ENCODE measurements at places on chromosomes 11 and 22.

GRCh38 chr11:34458525-34458924 is 19.8 kb downstream of the CAT start:
- DNase-seq, result no peak

DNA sequence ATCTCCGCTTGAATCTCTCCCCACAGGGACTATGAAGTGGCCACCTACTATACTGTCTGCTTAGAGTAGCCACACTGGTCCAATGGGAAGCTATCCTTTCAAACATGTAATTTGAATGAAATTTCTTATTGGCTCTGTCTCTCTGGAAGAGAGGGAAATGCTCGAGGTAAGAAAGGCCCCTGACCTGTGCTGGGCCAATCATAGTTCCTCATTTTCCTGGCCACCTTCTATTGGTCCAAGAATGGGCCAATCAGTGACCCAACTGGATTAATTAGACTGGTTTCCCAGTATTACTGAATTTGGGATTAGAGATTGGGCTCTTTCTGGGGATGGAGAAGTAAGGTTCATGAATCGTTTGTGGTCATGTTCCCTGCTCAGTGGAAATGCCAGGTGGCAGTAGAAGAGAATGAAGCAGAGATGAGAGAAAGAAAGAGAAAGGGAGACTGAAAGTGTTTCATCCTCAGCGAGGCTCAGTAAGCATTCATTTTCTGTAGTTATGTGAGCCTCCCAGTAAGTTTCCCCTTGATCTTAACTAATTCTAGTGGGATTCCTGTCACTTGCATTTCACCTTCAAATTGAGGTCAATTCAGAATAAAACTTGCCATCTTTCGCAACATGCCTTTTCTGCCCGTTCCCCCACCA is 8.4 kb upstream of the MMP20 start:
- DNase-seq, result no peak

DNA sequence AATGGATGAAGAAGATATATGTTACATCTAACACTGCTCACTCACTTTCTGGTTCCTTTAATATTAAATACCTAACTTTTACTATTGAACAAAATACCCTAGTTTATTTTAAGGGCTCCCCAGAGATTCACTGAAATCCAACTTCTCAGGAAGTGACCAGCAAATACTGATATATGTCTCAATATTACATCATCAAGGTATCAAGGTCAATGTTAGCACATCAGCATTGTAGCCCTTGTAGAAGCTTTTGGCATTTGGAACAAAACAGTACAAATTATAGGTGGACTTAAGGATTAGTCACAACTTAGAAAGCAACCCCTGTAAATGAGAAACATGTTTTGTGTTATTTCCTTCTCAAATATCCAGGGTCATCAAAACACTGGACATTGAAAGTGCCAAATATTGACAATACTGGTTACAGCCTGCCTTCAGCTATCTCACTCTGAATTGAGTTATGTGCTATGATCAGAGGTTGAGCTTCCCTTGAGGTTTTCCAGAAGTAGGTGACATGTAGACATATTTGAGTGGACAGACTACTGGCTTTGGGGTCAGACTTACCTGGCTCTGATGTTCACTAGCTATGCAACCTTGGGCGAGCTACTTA is 1.9 kb upstream of the ATL3 start:
- DNase-seq, result no peak

DNA sequence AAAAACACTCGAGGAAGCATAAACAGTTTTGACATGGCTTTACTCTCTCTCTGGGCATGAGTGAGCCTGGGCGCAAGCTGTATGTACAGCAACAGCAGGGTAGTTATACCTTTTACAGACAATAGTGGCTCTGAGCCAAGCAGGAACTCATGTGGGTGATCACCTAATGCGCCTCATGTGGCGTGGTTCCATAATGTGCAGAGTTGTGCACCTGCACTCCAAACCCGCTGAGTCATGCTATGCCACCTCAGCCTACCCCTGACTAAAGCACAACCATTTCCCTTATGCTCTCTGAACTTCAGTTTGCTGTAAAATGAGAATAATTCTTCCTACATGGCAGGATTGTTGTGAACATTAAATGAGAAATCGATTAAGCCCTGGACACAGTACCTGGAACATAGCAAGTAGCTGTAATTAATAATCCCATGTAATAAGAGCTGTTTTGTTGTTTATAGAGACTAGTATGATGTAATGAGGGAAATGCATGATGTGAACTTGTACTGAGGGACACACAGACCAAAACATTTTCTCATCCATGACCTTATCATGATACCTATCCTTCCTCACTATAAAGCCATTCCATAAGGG is 71.6 kb downstream of the CCDC34 start:
- no peak for DNase-seq

DNA sequence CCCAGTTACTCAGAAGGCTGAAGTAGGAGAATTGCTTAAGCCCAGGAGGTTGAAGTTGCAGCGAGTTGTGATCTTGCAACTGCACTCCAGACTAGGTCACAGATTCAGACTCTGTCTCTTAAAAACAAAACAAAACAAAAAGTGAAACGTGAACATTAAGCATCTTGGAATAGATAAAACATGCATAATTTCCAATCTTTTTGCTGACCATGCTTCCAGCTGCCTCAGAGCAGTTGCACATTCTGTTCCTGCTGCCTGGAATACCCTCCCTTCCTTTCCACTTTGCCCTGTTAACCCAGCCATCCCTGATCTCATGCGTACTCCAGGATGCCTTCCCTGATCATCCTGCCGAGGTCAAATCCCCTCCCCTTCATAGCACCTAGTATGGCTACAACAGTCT is 718 bp upstream of the CCDC88B start:
- DNase-seq, result no peak

- no peak for DNase-seq
Observed at GRCh38 chr11:134863294-134863693, 451.3 kb upstream of the B3GAT1 start.

DNA sequence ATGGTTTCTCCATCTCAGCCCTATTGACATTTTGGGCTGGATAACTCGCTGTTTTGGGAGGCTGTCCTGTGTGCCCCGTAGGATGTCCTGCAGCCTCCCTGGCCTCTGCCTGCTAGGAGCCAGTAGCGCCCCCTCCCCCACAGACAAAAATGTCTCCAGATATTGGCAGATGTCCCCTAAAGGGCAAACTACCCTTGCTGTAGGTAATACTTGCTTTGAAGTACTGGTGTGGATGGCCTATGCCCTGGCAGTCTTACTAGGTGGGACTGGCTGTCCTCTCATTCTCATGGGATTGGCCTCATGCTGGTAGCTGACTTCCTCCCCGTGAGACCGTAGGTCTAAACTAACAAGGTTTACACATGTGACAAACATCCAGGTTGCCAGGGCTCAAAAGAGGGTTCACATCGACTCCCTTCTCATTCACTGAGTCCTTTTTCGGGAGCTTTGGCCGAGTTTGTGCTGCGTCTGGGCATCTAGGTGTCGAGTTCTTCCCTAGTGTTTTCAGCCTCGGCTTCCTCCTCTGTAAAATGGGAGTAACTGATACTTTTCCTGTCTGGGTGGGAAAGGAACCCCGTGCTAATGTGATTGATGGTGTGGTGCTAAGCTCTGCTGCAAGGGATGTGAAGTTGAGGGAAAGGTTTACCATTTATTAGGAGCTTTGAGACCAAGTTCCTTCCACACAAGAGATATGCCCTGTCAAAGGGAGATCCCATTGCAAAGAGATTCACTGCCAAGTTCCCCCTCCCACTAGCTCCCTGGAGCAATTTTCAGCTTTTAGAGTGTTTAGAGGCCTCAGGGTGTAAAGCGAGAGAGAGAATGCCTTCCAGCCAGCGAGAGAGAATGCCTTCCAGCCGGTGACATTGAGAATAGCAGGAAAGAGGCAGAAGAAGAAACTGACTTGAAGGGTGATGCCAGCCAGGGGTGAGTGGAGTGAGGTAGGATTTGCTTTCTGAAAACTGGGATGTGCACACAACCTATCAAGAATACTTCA is 17.0 kb downstream of the PTPRJ start:
- DNase-seq, result no peak

DNA sequence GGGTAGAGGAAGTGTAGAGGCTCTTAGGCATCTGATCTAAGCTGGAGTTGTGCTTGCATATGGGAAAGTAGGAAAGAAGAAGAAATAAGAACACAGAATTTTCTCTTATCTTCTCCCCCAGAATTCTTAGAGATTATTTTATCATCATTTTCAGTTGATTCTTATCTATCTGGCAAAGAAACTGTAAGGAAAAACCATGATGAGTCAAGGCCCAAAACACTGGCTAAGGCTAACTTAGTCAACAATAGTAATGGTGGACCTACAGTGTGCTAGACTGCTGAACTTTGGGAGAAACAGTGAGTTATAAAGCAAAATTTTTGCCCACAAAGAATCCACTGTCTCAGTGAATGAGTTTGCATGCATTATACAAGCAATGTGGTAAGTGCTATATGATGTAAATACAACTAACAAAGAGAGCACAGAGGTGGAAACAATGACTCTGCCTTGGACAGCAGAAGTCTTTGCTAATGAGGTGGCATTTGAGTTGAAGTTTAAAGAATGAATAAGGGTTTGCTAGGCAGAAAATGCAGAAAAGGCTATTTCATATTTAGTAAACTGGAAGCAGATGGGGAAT is 344.5 kb upstream of the PLET1 start:
- DNase-seq, result no peak

Data from D721Med (cell line).